Fibroblast of skin of left quadriceps (primary cell): ENCODE measurements at places on chromosomes 3 and 15.
A peak's percentile ranks its signal among the peaks of the same experiment; 100 is the strongest.

DNA sequence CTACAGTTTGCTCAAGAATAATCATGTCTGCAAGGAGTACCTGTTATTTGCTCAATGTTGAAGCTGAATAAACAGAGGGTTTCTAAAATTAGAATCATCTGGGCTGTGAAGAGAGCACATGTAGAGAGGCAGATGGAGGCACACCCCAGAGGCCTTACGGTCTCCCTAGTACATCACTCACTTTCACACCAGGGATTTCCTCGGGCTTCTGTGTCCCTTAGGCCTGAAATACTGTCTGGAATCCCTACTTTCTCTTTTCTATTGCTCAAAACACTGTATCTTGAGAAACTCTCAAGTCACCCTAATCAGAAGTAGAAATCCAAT, 473.7 kb upstream of the ROBO2 start:
- no peak for DNase-seq

DNA sequence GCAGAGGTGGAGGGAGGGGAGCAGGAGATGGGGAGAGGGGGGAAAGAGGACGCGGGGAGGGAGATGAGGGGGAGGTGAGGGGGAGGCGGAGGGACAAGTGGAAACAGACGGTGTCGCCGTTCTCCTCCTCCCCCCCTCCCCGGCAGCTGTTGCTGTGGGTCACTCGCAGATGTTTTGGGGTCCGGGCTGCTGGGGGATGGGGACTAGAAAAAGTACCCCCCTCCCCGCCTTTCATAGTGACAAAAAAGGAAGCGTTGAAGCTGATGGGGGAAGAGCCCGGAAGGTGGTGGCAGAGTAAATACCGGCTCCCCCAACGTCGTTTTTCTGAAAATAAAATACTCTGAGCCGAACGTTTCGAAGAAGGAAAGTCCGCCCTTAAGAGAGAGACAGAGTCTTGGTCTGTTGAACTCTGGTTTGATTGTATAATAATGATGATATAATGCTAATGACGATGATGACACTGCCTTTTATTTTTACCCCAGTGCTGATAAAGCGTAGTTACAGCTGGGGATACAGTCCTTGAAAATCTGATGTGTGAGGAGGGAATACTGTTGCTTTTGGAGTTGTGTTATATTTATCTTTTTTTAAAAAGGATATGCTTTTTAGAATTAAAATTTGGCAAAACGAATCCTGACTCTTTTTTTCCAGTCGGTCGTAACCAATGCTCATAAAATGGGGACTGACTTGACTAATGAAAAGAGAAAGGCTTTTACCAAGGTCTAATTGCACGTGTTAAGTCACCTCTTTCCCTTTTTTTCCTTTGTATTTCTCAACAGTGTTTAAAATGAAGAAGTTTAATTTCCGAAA, 993 bp downstream of the STXBP5L start:
- no peak for DNase-seq

DNA sequence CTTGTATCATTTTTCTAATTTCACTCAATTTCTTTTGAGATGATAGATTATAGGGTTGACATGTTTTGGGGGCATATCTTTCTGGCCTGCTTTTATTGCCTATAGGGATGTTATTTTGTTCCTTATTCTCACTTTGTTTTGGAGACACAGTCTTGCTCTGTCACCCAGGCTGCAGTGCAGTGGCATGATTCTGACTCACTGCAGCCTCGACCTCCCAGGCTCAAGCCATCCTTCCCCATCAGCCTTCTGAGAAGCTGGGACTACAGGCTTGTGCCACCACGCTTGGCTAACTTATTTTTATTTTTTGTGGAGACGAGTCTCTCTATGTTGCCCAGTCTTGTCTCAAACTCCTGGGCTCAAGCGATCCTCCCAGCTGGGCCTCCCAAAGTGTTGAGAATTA, 72.8 kb upstream of the FAN1 start:
- no peak for DNase-seq

DNA sequence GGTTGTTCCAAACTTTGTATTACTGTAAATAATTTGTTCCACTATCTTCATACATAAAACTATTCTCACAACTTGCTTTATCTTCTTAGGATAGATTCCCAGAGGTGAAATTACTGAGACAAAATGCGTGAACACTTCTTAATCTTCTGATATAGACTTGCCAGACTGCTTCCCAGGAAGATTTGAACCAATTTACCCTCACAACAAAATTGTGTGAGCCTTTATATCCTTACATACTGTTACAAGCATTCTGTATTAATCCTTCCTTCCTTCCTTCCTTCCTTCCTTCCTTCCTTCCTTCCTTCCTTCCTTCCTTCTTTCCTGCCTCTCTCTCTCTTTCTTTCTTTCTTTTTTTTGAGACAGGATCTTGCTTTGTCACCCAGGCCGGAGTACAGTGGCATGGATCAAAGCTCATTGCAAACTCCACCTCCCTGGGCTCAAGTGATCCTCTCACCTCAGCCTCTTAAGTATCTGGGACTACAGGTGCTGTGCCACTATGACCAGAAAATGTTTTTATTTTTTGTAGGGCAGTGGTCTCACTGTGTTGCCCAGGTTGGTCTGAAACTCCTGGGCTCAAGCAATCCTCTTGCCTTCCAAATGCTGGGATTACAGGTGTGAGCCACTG, 57.1 kb upstream of the SSR3 start:
- DNase-seq = no peak

GRCh38 chr15:22851513-22851912, 13.0 kb downstream of the NIPA2 start:
- DNase-seq = no peak

DNA sequence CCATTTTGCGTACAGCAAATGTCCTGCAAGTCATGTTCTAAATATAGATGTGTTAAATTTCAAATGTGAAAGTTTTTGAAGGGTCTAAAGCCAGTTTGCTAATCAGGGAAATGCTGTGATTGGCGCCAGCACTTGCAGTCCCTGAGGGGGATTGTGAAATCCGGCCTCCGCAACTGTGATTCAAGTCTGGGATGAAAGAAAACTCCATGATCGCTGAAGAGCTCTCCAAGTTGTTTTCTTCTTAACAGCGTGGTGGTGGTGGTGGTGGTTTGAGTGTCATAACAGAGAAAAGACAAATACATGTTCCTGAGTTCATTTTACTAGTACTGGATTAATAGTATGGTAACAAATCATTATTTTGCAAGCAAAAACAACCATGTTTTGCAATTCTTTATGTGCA, 51.8 kb downstream of the MITF start:
- DNase-seq = peak; percentile 56

- DNase-seq = no peak
Measured at GRCh38 chr3:185943760-185944106, 5.9 kb upstream of the TRA2B start.

GRCh38 chr15:58575045-58575786, 143.4 kb downstream of the LIPC start:
- no peak for DNase-seq

DNA sequence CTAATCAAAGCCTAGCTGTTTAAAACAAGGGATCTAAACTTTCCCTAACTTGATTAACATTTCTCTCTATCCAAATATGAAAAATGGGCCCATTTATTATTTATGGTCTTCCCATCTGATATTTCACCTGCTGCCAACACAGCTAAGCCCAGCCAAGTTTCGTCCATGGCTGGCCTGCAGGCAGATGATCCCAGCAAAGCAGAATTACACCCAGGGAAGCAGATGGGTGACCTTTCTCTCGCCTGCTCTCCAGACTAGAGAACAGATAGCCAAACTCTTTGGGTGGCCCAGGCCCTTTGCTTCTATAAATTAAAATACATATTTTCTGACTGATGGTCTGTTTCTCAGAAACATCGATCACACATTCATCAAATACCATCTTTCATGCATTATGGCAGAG, 1038.8 kb downstream of the AGBL1 start:
- no peak for DNase-seq

DNA sequence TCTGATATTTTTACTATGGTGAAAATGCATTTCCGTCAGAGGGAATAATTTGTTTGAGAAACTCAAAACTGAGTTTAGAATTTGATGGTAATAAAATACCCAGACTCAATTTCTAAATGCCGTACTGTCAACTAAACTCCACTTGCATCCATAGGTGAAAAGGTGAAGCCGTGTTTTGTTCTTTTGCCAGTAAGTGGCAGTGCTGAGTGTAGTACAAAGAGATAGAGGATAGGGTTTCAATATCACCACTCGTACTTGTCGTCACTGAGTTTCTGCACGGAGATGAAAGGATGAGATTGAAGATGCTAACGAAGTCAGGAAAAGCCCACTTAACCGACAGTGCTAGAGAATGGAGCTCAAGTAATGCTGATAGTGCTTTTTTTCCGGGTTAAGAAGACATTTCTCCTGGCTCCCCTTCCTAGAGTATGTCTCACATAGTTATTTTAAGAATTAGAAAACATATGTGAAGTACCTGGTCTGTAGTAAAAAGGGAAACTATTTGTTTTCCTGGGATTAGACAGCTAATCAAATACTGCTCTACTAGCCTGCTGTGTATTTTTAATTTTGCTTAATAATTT, 345.1 kb downstream of the IL5RA start:
- DNase-seq = no peak

GRCh38 chr3:53823956-53824657, 22.1 kb downstream of the CHDH start:
- no peak for DNase-seq

DNA sequence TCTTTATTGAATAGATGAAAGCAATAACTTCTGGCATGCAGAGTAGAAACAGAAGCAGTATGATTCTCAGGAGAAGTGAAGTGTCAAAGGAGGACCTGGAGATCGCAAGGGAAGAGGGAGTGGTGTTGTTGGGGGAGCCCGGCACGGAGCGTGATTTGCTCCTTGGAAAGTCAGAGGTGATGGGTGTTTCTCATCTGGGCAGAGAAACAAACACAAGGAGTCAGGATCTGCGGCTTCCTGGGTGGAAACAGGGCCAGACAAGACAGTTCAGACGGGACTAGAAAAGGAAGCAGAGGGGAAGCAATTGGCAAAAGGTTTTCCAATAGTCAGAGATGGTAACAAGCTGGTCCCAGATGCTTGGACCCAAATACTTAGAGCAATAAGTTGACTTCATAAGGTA, 34.4 kb upstream of the CCDC80 start:
- DNase-seq = no peak

- no peak for DNase-seq
Measured at GRCh38 chr3:184737063-184737462, 25.2 kb upstream of the MAGEF1 start.

GRCh38 chr15:60573936-60574335, 95.0 kb upstream of the ICE2 start:
- no peak for DNase-seq

DNA sequence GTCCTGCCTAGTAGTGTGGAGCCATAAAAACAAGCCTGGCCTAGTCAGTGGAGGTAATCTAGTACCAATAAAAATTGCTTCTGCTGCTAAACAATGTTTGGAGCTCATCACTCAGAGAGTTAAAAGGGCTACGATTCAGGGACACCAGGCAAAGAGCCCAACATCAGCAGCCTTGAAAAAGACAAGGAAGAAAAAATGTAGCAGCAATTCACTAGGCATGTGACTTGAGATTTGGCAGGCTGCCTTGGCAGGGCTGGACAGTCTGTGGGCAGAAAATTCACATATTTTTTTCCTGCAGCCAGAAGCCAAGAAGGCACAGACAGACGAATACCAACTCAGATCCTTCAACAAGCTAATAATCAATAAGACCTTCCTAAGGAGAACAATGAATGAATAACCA, 47.2 kb downstream of the IGSF11 start:
- DNase-seq = no peak

DNA sequence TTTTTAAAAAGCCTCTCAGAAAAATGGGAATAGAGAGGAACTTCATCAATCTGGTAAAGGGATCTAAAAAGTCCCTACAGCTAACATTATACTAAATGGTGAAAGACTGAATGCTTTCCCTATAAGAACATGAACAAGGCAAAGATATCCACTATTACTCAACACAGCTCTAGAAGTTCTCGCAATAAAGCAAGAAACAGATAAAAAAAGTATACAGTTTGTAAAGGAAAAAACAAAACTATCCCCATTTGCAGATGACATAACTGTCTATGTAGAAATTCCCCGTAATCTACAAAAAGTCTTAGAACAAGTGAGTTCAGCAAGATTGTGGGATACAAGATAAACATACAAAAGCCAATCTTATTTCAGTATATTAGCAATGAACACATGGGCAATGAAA, 15.4 kb downstream of the EDC3 start:
- no peak for DNase-seq

- no peak for DNase-seq
Measured at GRCh38 chr3:172646439-172647015, 64.3 kb downstream of the NCEH1 start.

- no peak for DNase-seq
Measured at GRCh38 chr3:138625707-138626365, 17.3 kb downstream of the FAIM start.

DNA sequence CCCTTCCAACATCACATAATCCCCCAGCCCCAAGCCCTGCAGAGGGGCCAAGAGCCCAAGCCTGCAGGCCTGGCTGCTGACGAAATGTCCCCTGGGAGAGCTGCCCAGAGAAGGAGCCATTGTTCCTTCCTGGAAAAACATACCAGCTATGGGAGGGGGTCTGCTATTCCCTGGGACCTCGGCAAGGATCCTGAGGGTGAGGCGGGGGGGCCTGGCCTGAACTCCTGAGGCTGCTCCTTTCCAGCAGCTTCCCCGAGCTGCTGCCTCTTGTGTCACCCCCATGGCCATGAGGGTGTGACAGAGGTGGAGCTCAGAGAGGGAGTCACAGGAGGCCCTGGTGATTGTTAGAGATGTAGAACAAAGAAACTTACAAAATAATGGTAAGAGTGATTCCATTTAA, 12.9 kb downstream of the LOXL1 start:
- no peak for DNase-seq

GRCh38 chr3:4271834-4272233, 31.3 kb upstream of the SETMAR start:
- DNase-seq = peak; percentile 4
